ENCODE measurements at places on chromosomes 7 and 10.

DNA sequence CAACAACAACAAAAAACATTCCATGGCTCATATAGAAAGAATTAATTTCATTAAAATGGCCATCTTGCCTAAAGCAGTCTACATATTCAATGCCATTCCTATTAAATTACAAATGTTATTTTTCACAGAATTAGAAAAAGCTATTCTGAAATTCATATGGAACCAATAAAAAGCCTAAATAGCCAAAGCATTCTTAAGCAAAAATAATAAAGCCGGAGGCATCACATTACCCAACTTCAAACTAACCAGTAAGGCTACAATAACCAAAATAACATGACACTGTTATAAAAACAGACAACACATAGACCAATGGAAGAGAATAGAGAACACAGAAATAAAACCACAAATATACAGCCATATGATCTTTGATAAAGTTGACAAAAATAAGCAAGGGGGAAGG lies 330.4 kb downstream of the KIF20B start:
- no peak for DNase-seq

DNA sequence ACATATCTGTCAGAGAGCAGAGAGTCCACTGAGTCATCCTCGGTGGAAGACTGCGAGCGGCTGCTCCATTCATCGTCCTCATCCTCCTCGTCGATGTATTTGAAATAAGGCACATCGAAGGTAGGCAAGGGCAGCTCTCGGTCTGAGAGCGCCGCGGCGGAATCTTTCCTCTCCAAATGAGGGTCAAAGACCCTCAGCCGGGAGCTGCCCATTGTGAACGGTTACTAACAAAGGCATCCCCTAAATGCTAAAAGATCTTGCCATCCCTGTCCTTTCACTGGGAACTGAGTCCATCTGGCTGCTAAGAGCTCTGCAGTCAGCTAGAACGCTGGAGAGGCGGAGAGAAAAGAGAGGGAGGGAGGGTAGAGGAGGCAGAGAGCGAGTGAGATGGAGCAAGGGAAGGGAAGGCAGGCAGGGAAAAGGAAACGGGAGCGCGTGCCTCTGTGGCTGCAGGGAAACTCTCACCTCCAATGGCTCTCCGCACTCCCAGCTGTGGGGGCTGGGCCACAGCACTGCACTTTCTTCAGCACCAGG lies 163.4 kb downstream of the RAPGEF5 start:
- DNase-seq = no peak

GRCh38 chr7:102093599-102094315 lies 192.9 kb upstream of the SH2B2 start:
- DNase-seq = no peak

DNA sequence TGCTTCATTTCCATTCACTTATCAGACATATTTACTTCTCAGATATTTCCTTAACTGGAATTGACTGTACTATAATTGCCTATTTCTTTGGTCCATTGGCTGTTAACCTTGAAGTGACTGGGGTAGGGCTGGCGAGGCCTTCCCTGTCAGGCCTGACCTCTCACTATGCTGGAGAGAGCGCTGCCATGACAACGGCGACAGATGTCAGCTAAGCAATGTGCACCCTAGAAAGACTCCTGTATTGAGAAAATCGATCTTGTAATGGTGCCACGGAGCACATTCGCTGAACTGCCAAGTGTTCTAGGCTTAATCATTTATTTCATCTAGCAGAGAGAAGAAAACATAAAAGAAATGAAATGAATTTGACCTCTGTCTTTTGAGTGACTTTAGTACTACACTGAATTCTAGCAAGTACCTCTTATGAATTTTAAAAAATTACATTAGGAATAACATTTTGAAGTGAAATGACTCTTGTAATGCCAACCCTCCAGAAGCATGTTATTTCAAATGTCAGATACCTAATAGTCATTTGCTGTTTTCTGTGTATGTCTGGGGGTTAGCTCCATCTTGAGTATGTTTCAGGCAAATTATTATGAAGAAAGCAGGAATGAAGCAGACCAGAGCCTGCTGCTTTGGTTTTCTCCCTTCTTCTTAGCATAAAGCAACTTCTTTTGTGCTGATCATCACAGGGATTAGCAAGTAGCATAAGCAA lies 148.0 kb downstream of the SNX10 start:
- no peak for DNase-seq

GRCh38 chr7:16067711-16068110 lies 353.6 kb downstream of the CRPPA start:
- DNase-seq = no peak

DNA sequence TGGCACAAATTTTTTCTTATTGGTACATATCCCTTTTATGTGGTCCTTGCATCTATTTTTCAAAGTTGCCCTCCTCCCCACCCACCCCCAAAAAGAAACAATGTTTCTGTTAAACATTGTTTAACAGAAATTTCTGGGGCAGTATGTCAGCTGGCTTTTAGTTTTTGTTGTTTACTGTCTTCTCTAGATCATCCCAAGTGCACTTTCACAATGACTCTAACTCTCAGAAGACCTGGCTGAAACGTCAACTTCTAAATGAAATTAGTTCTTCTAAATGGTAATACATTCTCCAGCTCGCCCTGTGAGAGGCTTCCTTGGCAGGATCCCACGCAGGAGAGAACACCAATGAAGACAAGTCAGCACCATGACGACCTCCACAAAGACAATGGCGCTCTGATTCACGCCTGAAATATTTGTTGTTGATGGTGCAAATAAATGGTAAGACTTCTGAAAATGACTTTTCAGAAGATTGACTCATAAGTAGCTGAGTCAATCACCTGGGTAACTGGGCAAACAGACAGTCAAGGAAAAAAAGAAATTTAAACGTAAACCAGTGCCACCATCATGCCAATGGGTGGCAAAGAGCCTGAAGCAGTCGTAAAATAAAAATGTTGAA lies 293.7 kb downstream of the FZD1 start:
- DNase-seq = no peak

Data from CD4-positive, alpha-beta T cell treated with Interleukin-10 for 1 hour (primary cell).